ENCODE measurements at places on chromosomes 13 and 19. TPM values are rescaled to one million over a fixed set of nuclear protein-coding genes. Genes with fewer than 3 reads are reported as not detected.

The ZNF135 gene
- total RNA-seq, result 8.0 TPM

The ZNF677 gene
- 29.4 TPM for total RNA-seq

The BST2 gene
- total RNA-seq, result 31.6 TPM

The CBARP gene
- 4.2 TPM for total RNA-seq

The IZUMO2 gene
- not detected for total RNA-seq

The UBXN6 gene
- 101 TPM for total RNA-seq

The TMEM147 gene
- 51.9 TPM for total RNA-seq

The PLPPR2 gene
- total RNA-seq, result 26.5 TPM

The ADGRE2 gene
- total RNA-seq, result not detected

The PRODH2 gene
- not detected for total RNA-seq

The URAD gene
- total RNA-seq, result not detected

The SHC2 gene
- total RNA-seq, result 1.1 TPM

The KIR3DL1 gene
- not detected for total RNA-seq

The LILRB2 gene
- not detected for total RNA-seq

The DHDH gene
- not detected for total RNA-seq

The PINLYP gene
- total RNA-seq, result 3.0 TPM

The SPTBN4 gene
- 2.3 TPM for total RNA-seq

All from hair follicle dermal papilla cell (primary cell).